ENCODE measurements at places on chromosomes 3 and 15.
A peak's percentile ranks its signal among the peaks of the same experiment; 100 is the strongest.

GRCh38 chr15:101559952-101560351 lies 70.4 kb upstream of the PCSK6 start:
- DNase-seq = no peak

DNA sequence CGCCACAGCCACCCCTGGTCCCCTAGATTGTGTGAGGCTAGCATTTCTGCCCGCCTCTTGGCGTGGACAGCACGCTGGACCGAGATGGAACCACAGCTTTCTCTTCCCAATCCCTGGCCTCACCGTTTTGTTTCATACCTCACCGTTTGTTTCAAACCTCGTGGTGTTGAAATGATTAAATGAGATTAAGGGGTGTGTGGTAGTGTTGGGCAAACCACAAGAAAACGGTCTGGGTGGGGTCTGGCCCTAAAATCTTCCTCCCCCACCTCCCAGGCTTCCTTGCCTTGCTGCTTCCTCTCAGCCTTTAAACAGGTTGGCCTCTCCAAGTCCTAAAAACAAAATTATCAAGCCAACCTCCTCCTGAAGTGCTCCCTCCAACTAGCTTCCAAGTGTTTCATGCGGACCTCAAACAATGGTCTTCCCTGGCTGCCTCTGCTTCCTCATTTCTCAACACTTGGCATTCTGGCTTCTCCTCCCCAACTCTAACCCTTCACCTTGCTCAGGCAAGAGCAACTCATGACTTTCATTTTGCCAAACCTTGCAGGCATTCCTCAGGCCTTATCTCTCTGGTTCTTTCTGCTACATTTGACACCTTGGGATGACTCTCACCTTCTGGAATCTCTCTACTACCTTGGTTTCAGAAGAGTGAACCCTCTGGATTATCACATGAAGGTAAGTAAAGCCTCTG lies 1.4 kb upstream of the ATP13A3 start:
- peak; percentile 65 for DNase-seq

GRCh38 chr3:140711390-140712035 lies 33.6 kb downstream of the TRIM42 start:
- DNase-seq = no peak

- DNase-seq = no peak
Measured at GRCh38 chr15:81357180-81357686, 16.8 kb downstream of the TMC3 start.

DNA sequence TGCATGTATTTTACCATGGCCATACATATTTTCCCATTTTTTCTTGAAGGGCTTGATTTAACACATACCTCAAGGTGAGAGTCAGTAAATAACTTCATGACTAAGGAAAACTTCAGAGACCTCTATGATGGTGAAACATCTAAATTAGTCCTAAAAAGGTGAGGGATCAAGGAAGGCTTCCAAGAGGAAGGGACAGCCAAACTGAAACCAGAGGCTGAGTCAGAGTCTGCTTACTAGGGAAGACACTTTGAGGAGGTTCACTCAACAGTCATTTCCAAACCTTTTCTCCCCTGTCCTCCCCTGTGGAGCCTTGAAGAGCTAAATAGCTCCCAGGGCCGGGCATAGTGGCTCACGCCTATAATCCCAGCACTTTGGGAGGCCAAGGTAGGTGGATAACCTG lies 206.6 kb downstream of the SHQ1 start:
- DNase-seq = no peak

GRCh38 chr3:169659820-169660674 lies 3.5 kb downstream of the MECOM start:
- no peak for DNase-seq

DNA sequence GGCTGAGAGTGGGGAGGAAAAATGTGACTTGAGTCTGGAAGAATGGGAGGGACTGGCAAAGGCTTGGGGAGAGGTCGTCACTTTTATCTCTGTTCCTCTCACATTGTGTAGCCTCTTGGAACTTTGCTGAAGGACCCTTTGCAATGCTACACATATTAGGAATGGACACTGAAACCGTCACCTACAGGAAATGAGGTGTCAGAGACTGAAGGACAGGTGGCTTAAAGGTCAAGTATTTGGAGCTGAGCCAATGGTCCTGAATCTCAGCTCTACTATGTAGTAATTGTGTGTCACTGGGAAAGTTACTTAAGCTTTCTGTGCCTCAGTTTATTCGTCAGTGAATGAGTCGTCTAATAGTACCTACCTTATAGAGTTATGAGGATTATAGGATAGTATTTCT lies 14.7 kb downstream of the MCTP2 start:
- DNase-seq = no peak

GRCh38 chr15:99514306-99514705 lies 51.5 kb upstream of the MEF2A start:
- DNase-seq = no peak

DNA sequence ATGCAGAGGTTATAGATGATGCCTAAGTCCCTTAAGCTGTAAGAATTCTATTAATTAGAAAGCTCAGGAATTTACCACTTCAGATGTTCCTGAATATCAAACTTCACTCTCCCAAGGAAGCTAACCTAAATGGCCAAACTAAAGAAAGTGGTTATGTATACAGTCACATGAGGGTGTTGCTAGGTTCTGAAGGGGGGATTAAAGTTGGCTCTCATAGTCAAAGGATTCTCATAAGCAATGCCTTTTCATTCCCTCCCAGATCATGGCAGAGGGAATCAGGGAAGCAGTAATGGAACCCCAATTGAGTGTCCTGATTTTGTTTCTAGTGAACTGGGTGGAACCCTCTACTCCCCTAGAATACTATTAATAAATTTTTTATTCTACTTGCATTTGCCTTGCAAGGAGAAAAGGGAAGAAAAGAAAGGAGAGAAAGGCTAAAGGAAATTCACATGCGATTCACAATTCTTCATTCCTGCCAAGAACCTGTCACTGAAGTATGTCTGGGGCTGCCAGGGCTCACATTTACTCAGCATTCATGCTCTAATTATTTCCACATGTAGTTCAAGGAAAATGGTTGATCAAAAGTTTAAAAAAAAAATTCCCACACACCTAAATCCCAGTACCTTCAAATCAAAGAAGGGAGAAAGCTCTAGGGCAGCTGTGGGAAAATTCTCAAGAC lies 25.1 kb downstream of the FSTL1 start:
- DNase-seq = peak; percentile 96

DNA sequence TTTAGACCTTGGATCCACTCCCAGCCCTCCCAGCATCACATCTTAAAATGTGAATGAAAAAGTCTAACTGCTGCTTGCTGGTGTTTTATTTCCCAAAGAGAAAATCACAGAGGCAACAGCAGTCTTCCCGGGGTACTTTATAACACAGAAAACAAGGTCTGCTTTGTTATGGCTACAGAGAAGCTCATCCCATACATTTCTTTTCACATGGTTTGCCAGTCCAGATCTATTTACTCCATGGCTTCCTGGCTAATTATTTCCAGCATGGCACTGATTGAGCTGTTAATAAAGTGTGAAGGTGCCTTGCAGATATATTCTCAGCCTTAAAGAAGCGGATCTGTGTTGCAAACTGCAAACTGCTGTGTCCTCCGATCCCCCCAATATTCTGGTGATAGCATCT lies 466.1 kb upstream of the CFAP20DC start:
- no peak for DNase-seq

DNA sequence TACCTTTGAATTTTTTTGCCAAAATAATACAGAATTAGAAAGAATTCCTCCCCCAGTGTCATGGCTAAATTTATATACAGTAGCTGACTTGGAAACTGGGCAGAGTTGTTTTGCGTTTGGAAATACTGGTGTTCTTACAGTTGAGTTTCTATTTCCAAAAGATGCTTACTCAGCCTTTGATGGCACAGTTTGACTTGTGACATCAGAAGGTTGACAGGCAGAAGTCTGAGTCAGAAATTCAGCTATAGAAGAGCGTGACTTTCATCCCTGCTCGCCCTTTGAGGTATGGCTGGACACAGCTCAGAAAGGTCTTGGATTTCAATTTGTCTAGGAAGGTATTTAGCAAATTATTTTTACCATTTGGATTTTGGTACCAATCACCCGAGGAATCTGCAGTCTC lies 175.8 kb downstream of the VGLL4 start:
- DNase-seq = no peak

DNA sequence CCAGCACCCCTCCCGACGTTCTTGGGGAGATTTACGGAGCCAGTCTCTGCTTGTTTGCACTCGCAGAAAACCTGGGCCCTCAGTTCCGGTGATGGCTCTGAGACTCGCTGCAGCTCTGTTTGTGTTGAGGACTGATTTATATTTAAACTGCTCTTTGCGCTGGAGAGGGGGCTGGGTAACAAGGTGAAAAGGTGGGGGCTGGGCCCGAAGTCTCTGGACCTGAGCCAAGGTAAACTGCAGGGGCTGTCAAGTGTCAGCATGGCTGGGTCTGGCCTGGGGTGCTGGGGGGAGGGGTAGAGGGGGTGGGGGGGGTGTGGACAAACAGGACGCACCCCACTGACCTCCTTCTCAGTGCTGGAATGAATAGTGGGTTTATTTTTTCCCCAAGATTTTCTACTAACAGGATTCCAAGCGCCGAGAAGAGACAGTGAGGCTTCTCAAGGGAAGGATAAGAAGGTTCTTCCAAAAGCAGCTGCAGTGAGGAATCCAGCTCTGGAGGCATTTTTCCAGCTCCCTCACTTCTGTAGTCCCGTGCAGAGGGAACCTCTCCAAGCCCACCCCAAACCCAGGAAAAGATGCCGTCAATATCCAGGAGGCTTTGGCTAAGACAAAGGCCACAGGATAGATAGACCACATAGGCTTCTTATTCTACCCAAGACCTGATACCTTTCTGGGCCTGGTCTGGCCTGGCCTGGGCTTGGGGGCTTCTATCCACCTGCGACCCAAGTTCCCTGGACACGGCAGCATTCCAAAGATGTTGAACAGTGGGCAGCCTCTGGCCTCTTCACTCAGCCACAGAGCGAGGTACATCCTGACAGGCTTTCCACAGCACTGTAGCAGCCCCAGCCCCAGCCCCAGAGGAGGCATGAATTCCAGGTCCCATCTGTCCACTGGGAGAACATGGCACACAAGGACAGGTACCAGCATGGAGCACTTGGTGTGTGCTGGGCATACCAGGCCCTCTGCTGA lies 938 bp upstream of the SLCO2A1 start:
- DNase-seq = no peak

DNA sequence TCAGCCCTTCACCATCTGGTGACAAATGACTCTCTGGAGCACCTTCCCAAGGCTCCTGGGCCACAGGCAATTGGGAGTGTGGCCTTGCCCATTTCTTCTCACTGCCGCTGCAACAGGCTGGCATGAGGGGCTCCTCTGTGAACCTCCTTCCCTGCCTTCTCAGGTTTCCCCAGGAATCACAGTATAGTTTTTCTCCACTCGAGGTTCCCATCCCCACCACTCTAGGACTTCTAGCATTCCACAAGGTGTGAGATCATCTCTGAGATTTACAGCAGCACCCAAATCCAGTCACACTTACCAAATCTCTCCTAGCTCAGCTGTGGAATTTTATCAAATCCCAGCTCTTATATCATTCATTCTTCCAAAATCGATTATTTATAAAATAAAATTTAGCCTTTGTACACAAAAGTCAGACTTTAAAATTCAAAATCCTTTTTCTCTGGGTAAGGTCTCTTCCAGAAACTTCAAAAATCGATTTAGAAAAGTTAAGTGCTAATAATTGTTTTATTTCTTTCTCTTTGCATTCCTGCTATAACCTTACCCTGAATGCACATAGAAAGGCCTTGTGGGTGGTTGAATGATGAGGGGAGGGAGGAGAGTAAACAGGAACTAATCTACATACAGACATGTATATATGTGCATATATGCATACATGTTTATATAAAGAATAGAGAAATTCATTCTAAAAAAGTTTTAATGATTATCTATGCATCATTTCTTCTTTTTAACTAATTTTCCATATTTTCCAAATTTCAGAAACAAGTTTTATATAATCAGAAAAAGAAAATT lies 18.9 kb upstream of the ATP13A4 start:
- DNase-seq = no peak

GRCh38 chr15:100191161-100191560 lies 150.6 kb downstream of the ADAMTS17 start:
- DNase-seq = no peak

DNA sequence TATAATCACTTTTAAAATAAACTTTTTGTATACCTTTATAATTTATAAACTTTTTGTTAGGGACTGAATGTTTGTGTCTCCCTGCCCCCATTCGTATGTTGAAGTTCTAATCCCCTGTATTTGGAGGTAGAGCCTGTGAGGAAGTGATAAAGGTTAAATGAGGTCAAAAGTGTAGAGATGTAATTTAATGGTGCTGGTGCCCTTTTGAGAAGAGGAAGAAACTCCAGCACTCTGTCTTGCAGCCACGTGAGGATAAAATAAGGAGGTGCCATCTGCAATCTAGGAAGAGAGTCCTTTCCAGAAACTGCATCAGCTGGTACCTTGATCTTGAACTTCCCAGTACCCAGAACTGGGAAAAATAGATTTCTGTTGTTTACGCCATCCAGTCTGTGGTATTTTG lies 106.1 kb upstream of the RGMA start:
- no peak for DNase-seq

GRCh38 chr3:72818092-72818773 lies 30.0 kb downstream of the SHQ1 start:
- DNase-seq = peak; percentile 26

DNA sequence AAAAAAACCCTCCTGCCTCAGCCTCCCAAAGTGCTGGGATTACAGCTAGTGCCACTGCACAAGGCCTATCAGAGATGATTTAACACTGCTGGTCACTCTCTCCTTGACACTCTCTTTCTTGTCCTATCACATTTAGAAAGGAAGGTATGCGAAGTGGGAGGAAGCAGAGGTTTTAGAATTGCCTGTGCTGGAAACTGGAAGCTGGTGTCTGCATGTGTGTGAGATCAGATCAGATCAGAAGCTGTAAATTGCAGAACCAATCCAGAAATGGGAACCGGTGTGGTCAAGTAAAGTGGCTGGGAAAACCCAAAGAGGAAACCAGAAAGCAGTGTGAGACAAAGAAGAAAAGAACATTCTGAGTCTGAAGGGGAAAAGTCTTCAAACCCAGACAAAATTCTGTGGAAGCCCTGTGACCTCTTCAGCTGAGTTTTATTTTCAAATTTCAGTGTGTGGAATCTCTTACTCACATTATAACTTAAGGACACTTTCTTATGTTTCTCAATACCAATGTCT lies 2.8 kb downstream of the EFHB start:
- no peak for DNase-seq

- peak; percentile 50 for DNase-seq
Measured at GRCh38 chr3:10370429-10370828, 49.5 kb upstream of the SEC13 start.

DNA sequence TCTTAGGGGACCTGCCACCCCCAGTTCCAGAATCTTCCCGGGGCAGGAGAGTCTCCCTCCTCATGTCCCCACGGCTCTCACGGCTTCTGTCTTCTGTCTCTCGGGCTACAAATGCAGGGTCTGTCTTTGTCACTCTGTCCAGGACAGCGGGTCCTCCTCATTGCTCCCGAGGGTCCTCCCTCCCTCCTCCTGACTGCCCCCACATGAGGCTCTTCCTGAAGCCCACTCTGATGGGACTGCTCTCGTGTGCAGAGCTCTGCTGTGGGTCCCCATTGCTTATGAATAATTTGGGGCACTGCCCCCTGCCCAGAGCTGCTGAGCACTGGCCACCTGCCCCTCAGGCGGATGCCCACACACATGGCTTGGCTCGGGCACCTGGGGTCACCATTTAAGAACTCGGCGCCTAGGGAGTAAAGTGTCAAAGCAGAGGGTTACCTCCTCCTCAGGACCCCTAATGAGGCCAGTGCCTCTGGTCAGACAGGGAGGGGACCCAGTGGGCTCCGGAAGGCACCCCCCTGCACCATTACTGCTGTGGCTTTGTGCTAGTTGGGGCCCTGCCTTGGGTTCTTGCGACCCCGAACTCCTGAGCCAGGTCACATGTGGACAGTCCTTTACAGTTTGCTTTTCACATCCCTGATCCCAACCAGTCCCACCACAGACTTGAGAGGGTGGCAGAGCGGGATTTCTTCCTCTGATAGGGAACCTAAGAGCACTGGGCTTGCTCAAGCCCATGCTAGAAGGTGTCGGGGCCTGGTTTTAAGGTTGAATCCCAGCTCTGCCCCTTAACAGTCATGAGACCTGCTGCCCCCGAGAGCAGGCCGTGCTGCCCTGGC lies 22.1 kb downstream of the HDAC11 start:
- DNase-seq = no peak
